H54 (cell line): ENCODE measurements at places on chromosomes 2 and 18.

- DNase-seq, result no peak
These were observed 149.9 kb upstream of the RBBP8 start for GRCh38 chr18:22783245-22783644.

GRCh38 chr2:193315428-193316091, 1120.8 kb upstream of the TMEFF2 start:
- DNase-seq, result no peak

DNA sequence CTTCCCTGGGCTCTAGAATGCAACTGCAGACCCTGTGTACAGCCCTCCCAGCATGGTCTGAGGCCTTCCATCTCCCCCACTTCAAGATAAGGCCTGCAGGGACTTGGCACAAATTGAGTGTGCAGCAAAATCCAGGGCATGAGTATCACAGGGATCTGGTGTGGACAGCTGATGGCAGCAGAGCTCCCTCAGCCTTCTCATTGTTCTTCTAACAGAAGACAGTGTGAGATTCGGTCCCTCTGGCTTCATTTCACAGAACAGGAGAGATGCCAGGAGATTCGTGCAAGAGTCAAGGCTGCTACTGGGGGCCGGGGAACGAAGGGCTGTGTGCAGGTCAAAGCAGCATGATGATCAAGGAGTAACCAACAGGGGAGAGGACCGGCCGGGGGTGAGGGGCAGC, 85.8 kb downstream of the UXS1 start:
- DNase-seq, result no peak

GRCh38 chr2:20596193-20596972, 54.5 kb downstream of the HS1BP3 start:
- DNase-seq, result no peak

GRCh38 chr2:119694845-119695521, 16.0 kb downstream of the TMEM177 start:
- no peak for DNase-seq

GRCh38 chr2:98020992-98021713, 25.4 kb upstream of the TMEM131 start:
- no peak for DNase-seq

DNA sequence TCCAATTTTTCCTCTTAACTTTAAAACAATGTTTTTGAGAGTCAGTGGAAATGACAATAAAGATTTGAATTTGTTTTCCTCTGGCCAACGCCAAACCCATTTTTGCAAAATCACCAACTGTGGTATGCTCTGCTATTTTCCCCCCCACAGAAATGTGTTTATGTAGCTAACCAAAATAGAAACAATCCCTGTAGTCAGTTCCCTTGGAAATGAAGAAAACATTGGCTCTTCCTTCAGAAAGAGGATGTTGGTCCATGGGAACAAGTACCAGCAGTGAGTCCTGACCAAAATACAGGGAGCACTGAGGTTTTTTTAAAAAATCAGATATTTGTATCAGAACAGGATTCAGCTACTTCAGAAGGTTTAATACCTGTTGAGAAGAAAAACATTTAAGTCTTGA, 65.3 kb downstream of the SLC40A1 start:
- DNase-seq, result no peak

GRCh38 chr18:67733088-67733487, 216.6 kb upstream of the DSEL start:
- peak; percentile 4 for DNase-seq

- DNase-seq, result no peak
These were observed 195.0 kb downstream of the MYCN start for GRCh38 chr2:16135196-16135912.

- peak; percentile 20 for DNase-seq
These were observed 48.4 kb downstream of the GTF3C3 start for GRCh38 chr2:196750977-196751631.

- DNase-seq, result no peak
These were observed 248.7 kb downstream of the PTPRM start for GRCh38 chr18:7815787-7816186.

DNA sequence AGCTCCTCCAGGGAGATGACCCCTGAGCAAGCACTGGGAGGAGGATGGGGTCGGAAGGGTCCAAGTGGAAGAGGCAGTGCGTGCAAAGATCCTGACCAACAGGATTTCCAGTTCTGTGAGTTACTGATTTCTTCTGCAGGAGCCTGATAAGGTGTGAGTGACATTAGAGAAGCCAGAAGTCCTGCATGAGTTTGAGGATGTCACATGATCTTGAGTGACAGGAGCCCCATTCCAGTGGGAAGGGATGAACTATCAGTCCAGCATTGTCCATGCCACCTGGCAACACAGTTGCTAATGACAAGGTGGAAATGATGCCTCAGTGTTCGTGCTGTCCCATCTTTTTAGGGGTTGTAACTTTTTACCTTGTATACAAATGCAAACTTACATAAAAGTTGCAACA, 285.1 kb upstream of the HDAC4 start:
- DNase-seq, result no peak

GRCh38 chr2:134838143-134838620, at the start of gene ACMSD:
TSS of gene ACMSD (plus strand) at chr2:134838616. CDS start at chr2:134838683, 67 bp downstream.
- DNase-seq, result no peak
